Naive thymus-derived CD4-positive, alpha-beta T cell (primary cell): ENCODE measurements at places on chromosomes 7 and 10.

DNA sequence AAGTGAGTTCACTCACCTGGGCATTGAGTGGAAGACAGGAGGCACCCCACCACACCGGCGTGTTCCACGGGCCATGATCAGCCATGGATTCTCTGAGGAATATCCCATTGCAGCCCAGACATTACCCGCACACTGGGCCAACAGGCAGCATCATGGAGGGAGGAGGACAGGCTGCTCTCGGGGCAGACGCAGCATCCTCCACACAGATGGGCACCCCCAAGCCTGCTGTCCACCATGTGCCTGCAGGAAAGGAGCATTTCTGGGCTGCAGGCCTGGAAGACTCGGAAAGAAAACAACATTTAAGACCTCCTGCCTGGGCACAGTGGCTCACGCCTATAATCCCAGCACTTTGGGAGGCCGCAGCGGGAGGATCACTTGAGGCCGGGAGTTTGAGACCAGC, 71.0 kb upstream of the SH2B2 start:
- peaks cover 5% of the 10 kb centered on the region for H3K36me3 ChIP-seq
- no peaks in the 10 kb centered on the region for H3K27me3 ChIP-seq
- DNase-seq: no peak
- H3K4me1 ChIP-seq: no peaks in the 10 kb centered on the region
- H3K27ac ChIP-seq: no peak overlapping the region
- H3K4me3 ChIP-seq: no peak overlapping the region

DNA sequence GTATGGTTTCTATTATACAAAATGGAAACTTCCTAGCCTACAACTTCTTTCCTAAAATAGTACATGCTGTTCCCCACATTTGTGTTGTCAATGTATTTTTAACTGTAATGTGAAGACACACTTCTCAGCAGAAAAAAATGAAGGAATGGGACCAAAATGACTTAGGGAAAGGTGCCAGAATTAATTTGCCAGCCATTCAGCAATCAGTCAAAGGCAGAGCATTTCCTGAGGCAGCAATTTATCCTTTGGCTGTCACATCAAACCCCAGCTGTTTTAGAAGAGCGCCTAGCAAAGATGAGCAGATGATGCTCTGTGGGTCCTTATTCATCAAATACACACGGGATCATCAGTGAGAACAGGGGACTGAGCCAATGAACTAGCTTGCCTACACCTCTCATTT, 592.5 kb downstream of the KCNMA1 start:
- H3K27me3 ChIP-seq: no peaks in the 10 kb centered on the region
- no peak for DNase-seq
- H3K36me3 ChIP-seq: no peaks in the 10 kb centered on the region
- no peak overlapping the region for H3K4me3 ChIP-seq
- H3K27ac ChIP-seq: no peak overlapping the region

DNA sequence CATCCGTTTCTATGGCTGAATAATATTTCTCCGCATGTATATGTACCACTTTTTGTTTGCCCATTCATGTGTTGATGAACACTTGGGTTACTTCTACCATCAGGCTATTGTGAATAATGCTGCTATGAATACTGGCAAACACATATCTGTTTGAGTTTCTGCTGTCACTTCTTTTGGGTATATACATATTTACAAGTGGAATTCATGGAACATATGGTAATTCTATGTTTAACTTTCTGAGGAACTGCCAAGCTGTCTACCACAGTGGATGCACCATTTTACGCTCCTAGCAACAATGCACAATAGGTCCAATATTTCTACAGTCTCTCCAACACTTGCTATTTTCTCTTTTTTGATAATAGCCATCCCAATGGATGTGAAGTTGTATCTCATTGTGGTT, 5.5 kb upstream of the ZNF488 start:
- H3K27ac ChIP-seq: no peak overlapping the region
- no peak for DNase-seq
- H3K4me1 ChIP-seq: no peaks in the 10 kb centered on the region
- H3K27me3 ChIP-seq: no peaks in the 10 kb centered on the region
- no peak overlapping the region for H3K4me3 ChIP-seq
- no peaks in the 10 kb centered on the region for H3K36me3 ChIP-seq

DNA sequence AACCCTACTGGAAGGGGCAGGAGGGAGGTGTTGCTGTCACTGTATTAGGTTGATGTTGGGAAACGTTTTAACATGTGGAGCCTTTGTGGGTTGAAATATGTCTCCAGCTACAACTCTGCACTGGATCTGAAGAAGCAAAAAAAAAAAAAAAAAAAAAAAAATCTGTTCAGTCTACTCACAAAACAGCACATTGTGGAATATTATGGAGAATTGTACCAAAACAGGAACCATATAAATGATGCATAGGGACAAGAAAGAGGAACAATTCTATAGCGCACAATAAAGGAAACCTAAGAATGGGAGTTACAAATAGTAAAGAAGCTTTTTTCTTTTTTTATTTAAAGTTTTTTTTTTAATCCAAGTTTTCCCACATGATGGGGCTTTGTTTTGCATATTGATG, 63.8 kb downstream of the CCSER2 start:
- no peak overlapping the region for H3K27ac ChIP-seq
- no peaks in the 10 kb centered on the region for H3K4me1 ChIP-seq
- no peaks in the 10 kb centered on the region for H3K27me3 ChIP-seq
- DNase-seq: no peak
- peaks cover 6% of the 10 kb centered on the region for H3K36me3 ChIP-seq
- H3K4me3 ChIP-seq: no peak overlapping the region

DNA sequence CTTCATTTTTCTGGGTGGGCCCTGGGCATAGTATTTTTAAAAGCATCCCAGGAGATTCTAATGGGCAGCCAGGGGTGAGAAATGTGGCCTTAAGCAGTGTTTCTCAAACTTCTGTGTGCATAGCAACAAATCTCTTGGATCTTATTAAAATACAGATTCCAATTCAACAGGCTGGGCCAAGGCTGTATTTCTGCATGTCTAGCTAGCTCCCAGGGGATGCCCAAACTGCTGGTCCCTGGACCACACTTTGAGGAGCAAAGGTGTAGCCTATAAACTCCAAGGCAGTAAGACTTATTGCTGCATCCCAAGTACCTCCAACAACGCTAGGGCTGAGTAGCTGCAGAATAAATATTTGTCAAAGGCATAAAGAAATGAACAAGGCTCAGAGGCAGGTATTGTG, 292.9 kb upstream of the ZMIZ1 start:
- no peak overlapping the region for H3K4me3 ChIP-seq
- no peak overlapping the region for H3K27ac ChIP-seq
- DNase-seq: no peak
- no peaks in the 10 kb centered on the region for H3K4me1 ChIP-seq
- no peaks in the 10 kb centered on the region for H3K27me3 ChIP-seq

DNA sequence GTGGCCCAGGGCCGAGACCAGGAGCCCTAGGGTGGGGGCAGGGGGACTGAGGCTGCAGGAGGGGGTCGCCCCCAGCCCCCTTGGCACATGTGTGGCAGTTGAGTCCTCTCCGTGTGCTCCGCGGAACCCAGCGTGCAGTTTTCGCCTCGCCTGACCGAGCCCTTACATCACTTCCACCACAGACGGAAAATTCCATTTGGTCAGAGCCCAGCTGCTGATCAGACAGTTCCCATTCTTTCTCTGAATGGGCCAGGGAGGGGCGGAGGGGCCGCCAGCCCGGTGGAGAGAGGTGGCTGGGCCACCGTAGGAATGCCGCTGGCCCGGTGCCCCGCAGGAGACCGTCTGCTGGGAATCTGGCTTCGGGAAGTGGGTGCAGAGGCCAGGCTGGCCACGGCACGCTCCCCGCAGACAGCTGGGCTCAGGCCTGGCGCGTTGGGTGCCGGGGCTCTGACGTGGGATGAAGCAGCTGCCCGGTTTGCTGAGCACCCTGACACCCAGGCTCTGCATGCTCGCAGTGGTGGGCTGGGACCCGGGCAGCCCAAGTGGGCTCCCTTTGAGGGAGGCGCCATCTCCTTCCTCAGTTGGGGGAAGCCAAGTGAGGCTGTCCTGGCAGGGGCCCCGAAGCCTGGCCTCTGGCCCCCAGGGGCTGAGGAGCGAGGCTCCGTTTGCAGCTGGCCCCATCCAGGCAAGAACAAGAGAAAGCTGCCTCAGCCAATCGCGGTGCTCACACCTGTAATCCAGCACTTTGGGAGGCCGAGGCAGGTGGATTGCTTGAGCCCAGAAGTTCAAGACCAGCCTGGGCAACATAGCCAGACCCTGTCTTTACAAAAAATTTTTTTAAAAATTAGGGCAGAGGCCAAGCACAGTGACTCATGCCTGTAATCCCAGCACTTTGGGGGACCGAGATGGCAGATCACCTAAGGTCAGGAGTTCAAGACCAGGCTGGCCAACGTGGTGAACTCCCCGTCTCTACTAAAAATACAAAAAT, 9.9 kb downstream of the TTYH3 start:
- H3K4me1 ChIP-seq: peaks cover 17% of the 10 kb centered on the region
- H3K36me3 ChIP-seq: no peaks in the 10 kb centered on the region
- no peak overlapping the region for H3K4me3 ChIP-seq
- no peak overlapping the region for H3K27ac ChIP-seq
- no peak for DNase-seq

DNA sequence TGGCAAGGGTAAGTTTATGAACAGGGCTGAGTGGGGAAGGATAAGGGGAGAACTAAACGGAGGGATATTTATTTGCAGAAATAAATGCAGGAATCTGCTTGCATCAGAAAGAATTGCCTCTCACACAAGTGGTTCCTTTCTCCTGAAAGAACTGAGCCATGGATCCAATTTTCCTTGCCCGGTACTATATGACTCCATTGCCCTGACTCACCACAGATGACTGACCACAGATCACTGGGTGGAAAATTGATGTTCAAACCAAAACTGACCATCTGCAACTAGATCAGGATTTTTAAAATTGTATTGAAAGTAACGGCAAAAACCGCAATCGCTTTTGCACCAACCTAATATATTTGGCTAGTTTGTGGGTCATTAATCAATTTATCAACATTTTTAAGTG, 6.2 kb upstream of the MACC1 start:
- no peaks in the 10 kb centered on the region for H3K36me3 ChIP-seq
- no peak overlapping the region for H3K4me3 ChIP-seq
- H3K27me3 ChIP-seq: no peaks in the 10 kb centered on the region

DNA sequence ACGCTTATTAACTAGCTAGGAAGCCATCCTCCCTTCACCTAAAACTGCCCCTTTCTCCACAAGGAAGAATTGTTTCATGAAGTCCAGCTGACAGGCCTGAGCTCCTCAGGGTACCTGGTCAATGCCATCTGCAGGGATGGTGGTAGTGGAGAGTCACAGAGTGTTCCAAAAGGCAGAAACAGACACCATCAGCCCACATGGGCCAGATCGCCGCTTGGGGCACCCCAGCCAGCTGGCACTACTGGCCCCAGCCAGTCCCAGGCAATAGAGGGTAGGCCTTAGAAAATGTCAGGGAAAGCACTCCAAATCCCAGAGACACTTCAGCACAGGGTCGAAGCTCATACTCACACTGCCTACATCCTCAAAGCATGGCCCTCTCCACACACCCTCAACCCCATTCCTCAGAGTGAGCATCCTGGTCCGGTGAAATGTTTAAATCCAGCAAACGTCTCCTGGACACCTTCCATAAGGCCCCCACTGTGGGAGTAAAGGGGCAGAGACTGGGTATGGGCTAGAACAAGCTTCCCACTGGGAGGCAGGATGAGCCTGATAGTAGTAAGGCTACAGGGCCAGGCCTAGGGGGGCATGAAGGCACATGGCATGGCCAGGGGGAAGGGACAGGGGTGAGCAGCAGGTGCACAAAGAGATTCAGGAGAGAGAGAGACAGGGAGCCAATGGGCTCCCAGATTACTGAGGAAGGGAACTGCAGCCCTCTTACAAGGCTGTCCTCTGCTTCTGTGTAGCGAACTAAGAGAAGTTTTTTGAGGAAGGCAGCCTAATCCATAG, 1.9 kb downstream of the LRRC20 start:
- H3K27ac ChIP-seq: no peak overlapping the region
- H3K4me3 ChIP-seq: no peak overlapping the region
- H3K36me3 ChIP-seq: no peaks in the 10 kb centered on the region
- H3K4me1 ChIP-seq: peaks cover 4% of the 10 kb centered on the region
- no peaks in the 10 kb centered on the region for H3K27me3 ChIP-seq

- no peak overlapping the region for H3K4me3 ChIP-seq
- DNase-seq: no peak
- H3K4me1 ChIP-seq: no peaks in the 10 kb centered on the region
- H3K36me3 ChIP-seq: no peaks in the 10 kb centered on the region
- H3K27me3 ChIP-seq: no peaks in the 10 kb centered on the region
- no peak overlapping the region for H3K27ac ChIP-seq
Observed at GRCh38 chr7:12713625-12714378, 26.4 kb downstream of the ARL4A start.

DNA sequence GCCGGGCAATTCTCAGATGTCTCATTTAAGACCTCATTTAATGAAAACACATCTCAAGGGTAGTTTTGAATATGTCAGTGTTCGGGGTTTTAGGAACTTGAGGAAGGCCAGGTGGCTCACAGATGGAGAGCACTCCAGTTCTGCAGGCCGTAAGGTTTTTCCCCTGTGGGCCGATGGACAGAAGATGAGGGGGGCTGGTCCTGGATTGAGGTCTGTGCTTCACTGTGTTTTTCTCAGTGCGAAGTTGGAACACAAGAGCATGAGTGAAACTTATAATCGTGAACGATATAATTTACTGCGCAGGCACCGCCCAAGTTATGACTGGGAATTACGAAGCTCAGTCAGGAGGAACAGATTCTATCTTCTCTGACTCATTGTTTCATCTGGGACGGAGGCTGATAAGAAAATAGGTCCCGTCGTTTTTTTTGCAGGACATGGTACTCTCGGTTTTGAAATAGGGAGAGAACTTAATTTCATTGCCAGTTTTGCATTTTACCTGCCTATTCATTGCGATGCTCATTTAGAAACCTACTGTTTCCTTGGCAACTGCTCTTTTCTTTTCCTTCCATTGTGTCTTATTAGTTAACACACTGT, 591.0 kb upstream of the PFKP start:
- DNase-seq: no peak
- H3K4me3 ChIP-seq: no peak overlapping the region
- H3K36me3 ChIP-seq: no peaks in the 10 kb centered on the region
- H3K4me1 ChIP-seq: no peaks in the 10 kb centered on the region
- no peaks in the 10 kb centered on the region for H3K27me3 ChIP-seq
- no peak overlapping the region for H3K27ac ChIP-seq

- no peaks in the 10 kb centered on the region for H3K27me3 ChIP-seq
- H3K36me3 ChIP-seq: no peaks in the 10 kb centered on the region
- no peaks in the 10 kb centered on the region for H3K4me1 ChIP-seq
- no peak overlapping the region for H3K27ac ChIP-seq
- no peak for DNase-seq
Observed at GRCh38 chr10:20041931-20042330, 225.7 kb downstream of the PLXDC2 start.

DNA sequence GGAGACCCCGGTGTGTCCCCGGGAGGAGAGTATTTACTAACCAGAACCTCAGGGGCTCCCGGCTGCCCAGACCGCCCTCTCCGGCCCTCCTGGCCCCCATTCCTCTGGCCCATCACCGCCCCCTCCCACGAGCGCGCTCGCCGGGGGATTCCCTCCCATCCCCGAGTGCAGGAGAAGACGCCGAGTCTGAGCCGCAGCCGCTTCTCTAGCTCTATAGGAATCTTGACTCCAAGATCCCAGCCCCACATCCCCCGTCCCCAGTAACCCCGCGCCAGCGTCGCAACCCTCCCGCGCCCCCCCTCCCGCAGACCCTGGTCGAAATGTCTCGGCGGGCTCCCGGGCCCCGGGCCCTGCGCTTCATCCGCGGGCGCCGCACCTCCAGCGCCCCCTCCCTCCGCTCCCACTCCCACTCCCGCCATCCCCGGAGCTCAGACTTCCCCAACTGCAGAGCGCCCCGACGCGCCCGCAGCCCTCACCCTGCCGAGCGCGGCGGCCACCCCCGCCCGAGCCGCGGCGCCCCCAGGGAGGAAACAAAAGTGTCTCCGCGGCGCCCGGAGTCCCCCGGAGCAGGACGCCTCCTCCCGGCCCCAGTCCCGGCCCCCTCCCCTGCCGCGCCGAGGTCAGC, 541 bp downstream of the ELMO1 start:
- no peaks in the 10 kb centered on the region for H3K27me3 ChIP-seq
- H3K4me1 ChIP-seq: peaks cover 8% of the 10 kb centered on the region
- DNase-seq: no peak
